Spinal cord (tissue), 10 donors: ENCODE measurements at places on chromosomes 6 and 20. TPM values are rescaled to one million over a fixed set of nuclear protein-coding genes. Genes with fewer than 3 reads are reported as not detected.

WASF1 gene
- 19.3 TPM for total RNA-seq

TBX18 gene
- total RNA-seq: 32.8 TPM

SLC4A11 gene
- 0.50 TPM for total RNA-seq

TCP11 gene
- 2.0 TPM for total RNA-seq

DNA sequence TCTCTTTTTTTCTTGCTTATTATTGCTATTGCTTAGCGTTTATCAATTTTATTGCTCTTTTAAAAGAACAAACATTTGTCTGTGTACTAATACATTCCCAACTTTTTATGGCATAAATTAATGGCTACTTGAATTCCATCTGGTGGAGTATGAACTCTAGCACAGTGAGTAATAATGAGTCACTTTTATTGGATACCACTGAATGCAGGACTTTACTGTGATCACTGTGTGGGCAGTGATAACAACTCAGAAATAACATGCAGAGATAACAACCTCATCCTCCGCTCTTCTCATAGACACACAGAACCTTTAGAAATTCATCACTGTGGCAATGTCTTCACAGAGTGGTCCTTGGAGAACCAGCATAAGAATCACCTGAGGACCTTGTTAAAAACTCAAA is 174.9 kb upstream of the PRND start:
- H3K36me3 ChIP-seq: no peaks in the 10 kb centered on the region
- H3K4me1 ChIP-seq: no peaks in the 10 kb centered on the region
- no peak overlapping the region for H3K4me3 ChIP-seq
- no peak for DNase-seq
- H3K27ac ChIP-seq: no peak overlapping the region

GRCh38 chr6:75291331-75291730 is 6.7 kb upstream of the TMEM30A start:
- no peaks in the 10 kb centered on the region for H3K36me3 ChIP-seq
- no peak for DNase-seq
- peak overlapping the region; percentile 19 for H3K27ac ChIP-seq
- H3K4me1 ChIP-seq: peaks cover 2% of the 10 kb centered on the region
- H3K4me3 ChIP-seq: no peak overlapping the region
- no peaks in the 10 kb centered on the region for H3K27me3 ChIP-seq

GRCh38 chr6:8387942-8388437 is 47.4 kb downstream of the SLC35B3 start:
- H3K4me1 ChIP-seq: no peaks in the 10 kb centered on the region
- no peak for DNase-seq
- no peaks in the 10 kb centered on the region for H3K27me3 ChIP-seq

DNA sequence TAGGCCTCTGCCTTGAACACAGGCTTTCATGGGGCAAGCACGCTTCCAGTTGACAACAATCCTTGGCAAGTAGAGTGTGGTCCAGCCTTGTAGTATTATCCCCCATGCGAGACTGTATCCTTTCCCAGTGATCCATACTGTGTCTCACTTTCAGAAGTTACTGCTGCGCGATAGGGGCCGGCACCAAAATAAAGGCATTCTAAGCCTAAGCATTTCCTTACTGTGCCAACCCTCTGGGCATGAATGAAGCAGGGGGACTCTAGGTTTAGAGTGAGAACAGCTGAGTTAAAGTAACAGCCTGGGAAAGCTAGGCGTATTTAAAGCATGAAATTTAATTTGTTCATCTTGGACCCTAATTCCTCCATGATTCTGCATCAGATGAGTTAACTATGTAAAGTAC is 39.4 kb downstream of the CD164 start:
- no peak for DNase-seq
- no peaks in the 10 kb centered on the region for H3K27me3 ChIP-seq
- H3K4me1 ChIP-seq: no peaks in the 10 kb centered on the region
- H3K27ac ChIP-seq: no peak overlapping the region

- DNase-seq: no peak
- H3K4me1 ChIP-seq: peaks cover 17% of the 10 kb centered on the region
Observed at GRCh38 chr20:24917056-24917455, 32.0 kb upstream of the CST7 start.

- H3K27me3 ChIP-seq: peaks cover 11% of the 10 kb centered on the region
- H3K36me3 ChIP-seq: no peaks in the 10 kb centered on the region
- peak overlapping the region; percentile 22 for H3K4me3 ChIP-seq
- no peaks in the 10 kb centered on the region for H3K4me1 ChIP-seq
- DNase-seq: peak; percentile 82
Observed at GRCh38 chr6:27332692-27333641, 20.9 kb upstream of the POM121L2 start.

- H3K36me3 ChIP-seq: no peaks in the 10 kb centered on the region
- H3K4me1 ChIP-seq: no peaks in the 10 kb centered on the region
- no peaks in the 10 kb centered on the region for H3K27me3 ChIP-seq
- no peak for DNase-seq
- no peak overlapping the region for H3K27ac ChIP-seq
Observed at GRCh38 chr6:54601600-54602300, 244.8 kb upstream of the FAM83B start.

GRCh38 chr20:38167851-38168760 is 3.0 kb upstream of the TGM2 start:
- H3K4me1 ChIP-seq: peaks cover 19% of the 10 kb centered on the region
- DNase-seq: no peak
- H3K27ac ChIP-seq: no peak overlapping the region

- DNase-seq: no peak
- no peak overlapping the region for H3K4me3 ChIP-seq
- no peak overlapping the region for H3K27ac ChIP-seq
- H3K36me3 ChIP-seq: peaks cover 16% of the 10 kb centered on the region
Observed at GRCh38 chr6:132816660-132817059, 2.3 kb downstream of the RPS12 start.

GRCh38 chr20:58616411-58616810 is 34.7 kb upstream of the STX16 start:
- no peaks in the 10 kb centered on the region for H3K27me3 ChIP-seq
- no peak overlapping the region for H3K4me3 ChIP-seq
- no peak for DNase-seq
- peaks cover 37% of the 10 kb centered on the region for H3K4me1 ChIP-seq
- H3K27ac ChIP-seq: no peak overlapping the region

DNA sequence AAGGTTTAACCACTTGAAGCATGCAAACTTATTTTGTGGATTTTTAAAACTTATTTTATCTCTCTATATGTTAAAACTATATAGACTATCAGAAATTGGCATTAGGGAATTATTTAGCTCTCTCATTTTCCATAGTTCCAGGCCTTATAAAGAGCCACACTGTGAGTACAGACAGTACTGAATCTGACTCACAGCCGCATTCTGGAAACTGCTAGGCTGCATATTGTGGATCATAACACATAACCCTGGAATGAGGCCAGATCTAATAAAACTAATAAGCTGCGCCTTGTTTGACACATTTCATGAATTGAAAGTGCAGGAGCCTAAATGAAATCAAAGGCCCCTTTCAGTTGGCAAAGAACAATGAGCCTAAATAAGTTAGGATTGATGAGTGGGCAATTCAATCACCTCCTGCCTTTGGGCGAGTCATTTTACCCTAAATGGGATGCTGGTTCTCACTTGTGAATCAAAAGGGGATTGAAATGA is 308.4 kb downstream of the PACRG start:
- no peak overlapping the region for H3K4me3 ChIP-seq
- H3K36me3 ChIP-seq: no peaks in the 10 kb centered on the region
- no peaks in the 10 kb centered on the region for H3K27me3 ChIP-seq
- peak; percentile 57 for DNase-seq

- no peak overlapping the region for H3K4me3 ChIP-seq
- no peak overlapping the region for H3K27ac ChIP-seq
- no peaks in the 10 kb centered on the region for H3K27me3 ChIP-seq
- H3K36me3 ChIP-seq: no peaks in the 10 kb centered on the region
Observed at GRCh38 chr6:125818772-125819260, 28.1 kb downstream of the NCOA7 start.

- no peak overlapping the region for H3K4me3 ChIP-seq
- peaks cover 10% of the 10 kb centered on the region for H3K36me3 ChIP-seq
- H3K4me1 ChIP-seq: no peaks in the 10 kb centered on the region
- no peaks in the 10 kb centered on the region for H3K27me3 ChIP-seq
- no peak overlapping the region for H3K27ac ChIP-seq
Observed at GRCh38 chr6:158050955-158051354, 69.3 kb downstream of the SYNJ2 start.

DNA sequence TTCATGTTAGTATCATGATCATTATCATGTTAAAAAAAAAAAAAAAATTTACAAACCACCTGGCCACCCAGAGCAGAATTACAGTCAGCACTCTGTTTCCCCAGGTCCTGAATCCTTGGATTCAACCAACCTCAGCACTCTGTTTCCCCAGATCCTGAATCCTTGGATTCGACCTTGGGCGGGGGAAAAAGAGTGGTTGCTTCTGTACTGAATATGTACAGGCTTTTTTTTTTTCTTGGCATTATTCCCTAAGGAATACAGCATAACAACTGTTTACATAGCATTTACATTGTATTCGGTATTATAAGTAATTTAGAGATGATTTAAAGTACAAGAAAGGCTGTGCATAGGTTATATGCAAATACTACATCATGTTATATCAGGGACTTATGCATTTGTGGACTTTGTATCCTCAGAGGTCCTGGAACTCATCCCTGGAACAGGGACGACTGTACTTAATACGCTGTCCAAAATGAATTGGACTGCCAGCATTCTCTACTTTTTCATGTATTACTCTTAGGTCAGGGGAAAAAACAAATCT is 31.2 kb downstream of the GCNT2 start:
- H3K36me3 ChIP-seq: no peaks in the 10 kb centered on the region
- H3K4me1 ChIP-seq: peaks cover 10% of the 10 kb centered on the region
- DNase-seq: no peak
- no peaks in the 10 kb centered on the region for H3K27me3 ChIP-seq
- H3K27ac ChIP-seq: no peak overlapping the region
- H3K4me3 ChIP-seq: no peak overlapping the region

GRCh38 chr20:52443874-52444273 is 252.3 kb upstream of the ZFP64 start:
- H3K27ac ChIP-seq: no peak overlapping the region
- H3K4me1 ChIP-seq: no peaks in the 10 kb centered on the region
- no peaks in the 10 kb centered on the region for H3K36me3 ChIP-seq
- DNase-seq: no peak
- no peak overlapping the region for H3K4me3 ChIP-seq

GRCh38 chr20:19327401-19327800 is 115.0 kb downstream of the SLC24A3 start:
- DNase-seq: no peak
- no peak overlapping the region for H3K4me3 ChIP-seq
- no peaks in the 10 kb centered on the region for H3K36me3 ChIP-seq
- H3K27me3 ChIP-seq: no peaks in the 10 kb centered on the region
- H3K4me1 ChIP-seq: no peaks in the 10 kb centered on the region
